ENCODE measurements at places on chromosomes 5 and 9.
A peak's percentile ranks its signal among the peaks of the same experiment; 100 is the strongest.

DNA sequence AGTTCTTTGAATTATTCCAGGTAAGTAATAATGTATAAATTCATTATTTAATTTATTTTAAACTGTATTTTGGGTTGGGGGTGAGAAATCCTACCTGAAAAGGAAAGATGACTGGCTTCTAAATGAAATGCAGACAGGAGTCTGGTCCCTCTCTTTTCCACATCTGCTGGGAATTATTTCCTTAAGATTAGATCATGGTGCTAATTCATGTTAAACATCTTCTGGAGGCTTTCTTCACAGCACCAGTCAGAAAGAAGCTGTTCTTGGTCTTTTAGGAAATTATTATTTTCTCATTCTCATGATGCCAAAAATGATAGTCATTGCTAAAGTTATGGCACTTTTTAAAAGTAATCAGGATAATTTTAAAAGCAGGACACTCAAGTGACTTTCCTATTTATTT is 254.2 kb downstream of the CWC27 start:
- DNase-seq = no peak

DNA sequence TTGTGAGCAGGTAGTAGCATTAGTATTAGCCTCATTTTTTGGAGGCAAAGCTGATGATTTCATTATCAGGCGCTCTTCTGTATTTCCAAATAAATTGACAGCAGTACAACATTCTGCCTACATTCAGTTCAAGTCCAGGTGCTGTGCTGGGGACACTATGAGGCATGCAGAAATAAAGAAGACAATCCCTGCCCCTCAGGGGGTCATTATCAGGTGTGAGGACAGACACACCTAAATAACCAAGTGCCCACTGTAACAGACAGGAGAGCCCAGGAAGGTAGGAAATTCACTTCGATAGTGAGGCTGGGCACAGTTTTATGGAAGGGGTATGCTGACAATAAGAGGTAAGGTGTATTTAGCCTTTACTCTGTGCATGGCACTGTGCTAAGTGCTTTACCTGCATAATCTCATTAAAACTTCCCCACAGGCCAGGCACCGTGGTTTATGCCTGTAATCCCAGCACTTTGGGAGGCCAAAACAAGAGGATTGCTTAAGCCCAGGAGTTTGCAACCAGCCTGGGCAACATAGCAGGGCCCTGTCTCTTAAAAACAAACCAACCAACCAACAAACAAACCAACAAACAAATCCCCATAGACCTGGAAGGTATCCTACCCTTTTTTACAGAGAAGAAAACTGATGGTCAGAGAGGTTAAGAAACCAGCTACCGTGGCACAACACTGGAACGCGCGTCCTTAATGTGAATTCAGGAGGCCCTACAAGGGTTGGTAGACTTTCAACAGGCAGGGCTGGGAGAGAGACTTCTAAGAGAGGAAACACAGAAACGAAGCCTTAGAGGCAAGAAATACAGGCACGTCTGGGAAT is 17.5 kb upstream of the GPX3 start:
- DNase-seq = no peak

- DNase-seq = no peak
These were observed 60.6 kb upstream of the FNIP1 start for GRCh38 chr5:131857388-131857787.

- DNase-seq = no peak
These were observed 599.5 kb upstream of the PTGER4 start for GRCh38 chr5:40080191-40080590.

DNA sequence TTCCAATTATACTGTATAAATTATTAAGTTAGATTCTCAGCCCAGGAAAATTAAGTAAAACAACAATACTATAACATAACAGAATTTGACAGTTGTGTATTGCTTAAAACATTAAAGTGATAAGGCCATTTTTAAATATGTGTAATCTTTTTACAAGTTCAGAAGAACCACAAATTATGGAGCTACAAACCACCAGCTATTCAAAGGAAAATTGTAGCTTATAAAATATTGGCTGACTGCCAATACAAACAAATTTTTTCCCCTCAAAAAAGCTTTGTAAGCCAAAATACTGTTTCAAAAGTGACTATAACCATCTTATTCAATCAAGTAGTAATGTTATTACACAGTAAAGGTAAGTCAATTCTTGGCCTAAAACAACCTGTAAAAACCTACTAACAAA is 21.9 kb downstream of the STRBP start:
- no peak for DNase-seq

GRCh38 chr5:180201051-180201987 is 7.7 kb downstream of the RASGEF1C start:
- peak; percentile 15 for DNase-seq

- DNase-seq = no peak
These were observed 84.2 kb downstream of the SGCD start for GRCh38 chr5:156411185-156411613.

- DNase-seq = no peak
These were observed 217.1 kb upstream of the MVB12B start for GRCh38 chr9:126109575-126109974.

DNA sequence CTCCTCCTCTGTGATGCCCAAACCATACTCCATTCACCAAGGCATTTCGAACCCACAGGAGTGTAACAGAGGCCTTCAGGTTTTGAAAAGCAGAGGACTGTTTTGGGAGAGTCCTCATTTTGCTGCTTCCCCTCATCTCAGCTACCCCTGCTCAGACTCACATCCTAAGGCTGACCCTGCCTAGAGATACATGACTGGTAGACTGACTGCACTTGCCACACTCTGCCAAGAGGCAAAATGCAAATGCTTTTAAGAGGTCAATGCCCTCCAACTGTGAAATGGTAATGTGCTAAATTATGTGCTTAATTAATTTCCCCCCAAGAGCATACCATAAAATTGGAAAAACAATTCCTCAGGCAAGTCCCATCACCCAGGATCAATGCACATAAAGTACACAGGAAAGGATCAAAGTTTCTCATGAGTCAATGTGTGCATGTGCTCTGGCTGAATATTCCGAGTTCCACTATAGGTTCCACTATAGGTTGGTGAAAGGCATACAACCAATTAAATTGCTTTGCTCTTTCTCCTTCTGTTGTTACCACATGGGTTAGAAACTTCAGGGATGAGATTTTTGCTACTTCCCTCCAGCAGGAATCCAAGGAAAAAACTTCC is 87.0 kb downstream of the RGS7BP start:
- no peak for DNase-seq

DNA sequence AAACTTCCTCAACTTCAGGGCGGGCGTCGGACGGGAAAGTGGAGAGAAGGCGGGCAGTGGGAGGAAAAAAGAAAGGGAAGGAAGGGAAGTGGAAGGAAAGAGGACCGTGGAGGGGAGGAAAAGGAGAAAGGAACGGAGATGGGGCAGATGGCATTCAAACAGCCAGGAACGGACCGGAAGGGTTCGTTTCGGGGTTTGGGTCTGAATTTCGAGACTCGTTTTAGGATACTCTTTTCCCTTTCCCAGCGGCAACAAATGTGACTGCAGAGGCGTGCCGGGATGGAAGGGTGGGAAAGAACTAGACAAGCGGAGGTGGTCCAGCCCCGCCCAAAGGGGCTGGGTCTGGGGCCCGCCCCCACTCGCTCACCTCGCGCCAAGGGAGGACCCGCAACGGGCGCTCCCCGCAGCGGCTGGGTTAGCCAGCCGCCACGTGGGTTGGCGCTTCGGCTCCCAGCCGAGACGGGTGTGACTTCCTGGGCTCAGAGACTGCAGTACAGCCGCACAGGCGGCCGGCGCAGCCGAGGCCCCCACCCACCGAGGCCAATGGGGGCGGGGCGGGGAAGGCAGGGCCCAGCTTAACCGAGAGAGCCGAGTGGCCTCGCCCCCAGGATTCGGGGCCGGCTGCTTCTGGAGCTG is 2.7 kb downstream of the VCAN start:
- DNase-seq = peak; percentile 37

DNA sequence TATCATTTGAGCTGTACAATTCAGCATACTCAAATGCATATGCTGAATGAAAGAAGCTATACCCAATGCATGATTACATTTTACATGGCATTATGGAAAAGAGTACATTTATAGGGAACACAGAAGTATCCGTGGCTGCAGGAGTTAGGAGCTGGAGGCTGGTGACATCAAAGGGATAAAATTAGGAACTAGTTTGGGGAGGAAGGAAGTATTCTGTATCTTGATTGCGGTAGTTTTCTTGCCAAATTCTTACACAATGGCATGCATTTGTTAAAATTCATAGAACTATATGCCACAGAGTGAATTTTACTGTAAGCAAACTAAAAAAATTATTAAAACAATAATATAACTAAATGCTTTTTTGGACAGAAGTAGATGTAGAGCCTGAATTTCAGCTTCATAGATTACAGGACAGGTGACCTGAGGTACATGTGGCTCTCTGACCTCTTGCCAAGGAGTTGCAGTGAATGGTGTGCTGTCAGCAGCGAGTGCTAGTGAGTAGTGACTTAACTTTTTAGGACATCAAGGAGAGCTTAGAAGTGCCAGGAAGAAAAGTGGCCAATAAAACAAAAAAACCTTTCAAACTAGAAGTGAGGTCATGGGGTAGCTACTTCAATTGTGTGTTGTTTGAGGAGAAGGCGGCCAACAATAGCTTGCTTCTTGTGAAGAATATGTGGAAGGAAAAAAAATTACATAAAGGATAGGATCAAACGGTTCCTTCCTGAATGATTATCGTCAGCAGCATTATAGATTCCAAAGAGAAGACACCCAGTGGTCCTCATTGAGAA is 514.9 kb upstream of the CLINT1 start:
- DNase-seq = no peak

- DNase-seq = peak; percentile 95
These were observed 137.1 kb downstream of the FGF1 start for GRCh38 chr5:142548739-142549275.

DNA sequence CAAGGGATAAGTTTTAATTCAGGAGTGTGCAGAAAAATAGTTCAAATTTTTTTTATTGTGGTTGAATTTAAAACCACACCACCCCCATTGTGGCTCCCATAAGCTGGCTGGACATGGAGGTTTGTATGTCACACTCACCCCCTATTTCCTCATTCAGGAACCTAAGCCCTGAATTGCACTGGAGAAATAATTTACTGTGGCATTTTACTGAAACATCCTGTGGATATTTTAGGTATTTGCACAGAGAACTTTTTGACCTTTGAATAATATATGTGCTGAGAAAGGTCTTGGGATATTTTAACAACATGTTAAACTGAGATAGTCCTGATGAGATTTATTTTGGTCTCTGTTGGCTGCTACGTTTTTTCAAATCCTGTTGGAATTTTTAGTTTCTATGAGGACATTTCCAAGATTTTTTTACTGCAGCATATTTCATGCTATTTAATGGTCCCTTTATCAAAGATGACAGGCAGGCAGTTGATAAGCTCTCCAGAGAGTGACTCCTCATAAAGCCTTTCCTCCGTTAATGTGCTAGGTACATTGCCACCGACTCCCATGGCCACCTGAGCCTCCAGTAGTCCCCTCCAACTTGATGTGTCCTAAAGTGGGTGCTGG is 51.2 kb upstream of the PALM2AKAP2 start:
- DNase-seq = no peak

DNA sequence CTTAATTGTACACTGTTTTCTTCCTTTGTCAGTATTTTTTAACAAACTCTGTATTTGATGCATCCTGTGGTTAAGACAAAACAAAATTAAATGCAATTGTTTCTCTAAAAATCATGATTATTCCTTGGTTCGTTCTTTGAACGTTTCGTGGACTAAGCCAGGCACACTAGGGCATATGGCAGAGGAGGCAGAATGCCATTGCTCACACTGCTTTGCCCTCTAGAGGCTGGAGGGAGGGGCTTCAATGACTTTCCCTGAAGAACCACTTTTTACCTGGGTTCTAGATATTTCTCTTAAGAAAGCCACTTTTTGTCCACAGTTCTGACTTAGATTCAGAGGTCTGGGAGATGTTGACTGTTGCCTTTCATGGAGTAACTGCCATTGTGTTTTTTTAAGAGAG is 236.2 kb upstream of the ADAMTSL1 start:
- no peak for DNase-seq

GRCh38 chr5:34913072-34913471 is 2.2 kb downstream of the RAD1 start:
- no peak for DNase-seq

DNA sequence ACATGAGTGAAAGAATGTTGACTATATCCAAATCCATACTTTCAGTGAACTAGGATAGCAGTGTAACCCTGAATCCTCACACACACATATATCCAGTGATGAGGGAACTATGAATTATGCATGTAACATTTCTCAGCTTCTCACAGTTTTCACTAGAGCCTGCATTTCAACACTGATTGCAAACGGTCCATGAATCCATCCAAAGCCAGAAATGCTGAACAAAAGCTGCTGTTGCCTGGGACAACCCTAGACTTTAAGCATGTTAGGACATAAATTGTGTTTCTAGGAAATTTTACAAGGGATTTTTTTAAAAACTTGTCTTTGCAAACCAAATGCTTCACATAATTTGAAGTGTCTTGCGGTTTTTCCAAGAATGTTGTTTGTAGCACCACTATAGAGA is 2010.0 kb upstream of the WWC1 start:
- no peak for DNase-seq

DNA sequence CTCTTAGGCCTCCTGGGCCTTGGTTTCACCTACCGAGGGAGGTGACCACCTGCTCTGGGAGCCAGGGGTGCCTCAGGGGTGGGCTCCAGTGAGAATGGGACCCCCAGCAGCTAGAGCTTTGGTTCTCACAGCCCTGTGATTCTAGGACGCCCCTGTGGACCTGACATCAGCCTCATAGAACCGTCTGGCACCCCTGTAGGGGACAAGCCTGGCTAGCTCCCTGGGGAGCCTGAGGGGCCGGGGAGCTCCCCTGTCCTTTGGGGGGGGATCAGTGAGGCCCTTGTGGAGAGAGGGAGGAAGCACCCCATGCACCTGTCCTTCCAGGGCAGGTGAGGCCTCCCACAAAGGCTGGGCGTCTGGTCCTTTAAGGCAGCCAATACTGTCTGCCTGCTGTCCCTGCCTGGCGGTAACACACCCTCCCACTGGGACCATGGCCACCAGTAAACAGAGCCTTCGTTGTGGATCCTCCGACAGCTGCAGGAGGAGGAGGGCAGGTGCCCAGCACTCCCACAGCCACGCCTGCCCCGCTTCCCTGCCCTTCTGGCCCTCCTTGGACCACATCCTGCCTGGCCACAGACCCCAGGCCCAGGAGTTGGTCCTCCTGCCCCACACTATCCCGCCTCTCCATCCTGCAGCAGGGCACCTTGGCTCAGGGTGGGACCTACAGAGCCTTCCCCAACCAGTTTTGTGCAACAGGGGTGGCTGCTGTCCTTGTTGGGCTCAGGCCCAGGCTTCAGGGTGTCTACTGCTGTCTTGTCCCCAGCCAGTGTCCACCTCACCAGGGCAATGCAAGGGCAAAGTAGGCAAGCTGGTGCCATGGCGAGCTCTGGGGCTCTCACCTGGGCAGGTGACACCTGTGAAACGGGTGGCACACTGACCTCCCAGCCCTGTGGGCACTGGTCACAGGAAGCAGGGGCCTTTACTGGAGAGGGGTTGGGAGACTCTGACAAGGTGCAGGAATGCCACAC is 3.0 kb upstream of the TUBB4B start:
- peak; percentile 76 for DNase-seq

DNA sequence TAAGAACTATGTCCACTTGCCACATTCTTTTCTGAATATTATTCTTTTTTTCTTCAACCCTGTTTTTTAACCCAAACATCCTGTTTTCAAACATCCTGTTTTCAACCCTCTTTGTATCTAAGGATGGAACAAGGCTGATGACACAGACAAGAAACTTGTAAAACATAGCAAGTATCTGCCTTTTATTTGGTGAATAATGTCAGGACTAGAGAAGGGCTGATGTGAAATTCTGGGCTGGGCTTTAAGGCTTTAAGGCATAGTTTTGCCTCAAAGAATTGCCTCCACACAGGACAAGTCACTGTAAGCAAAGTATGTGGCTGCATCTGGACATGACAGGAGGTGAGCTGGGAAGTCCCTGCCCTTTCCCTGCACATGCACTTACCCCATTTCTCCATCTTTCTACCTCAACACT is 42.5 kb upstream of the RIC1 start:
- no peak for DNase-seq

- DNase-seq = peak; percentile 80
These were observed 5.1 kb upstream of the CDC42SE2 start for GRCh38 chr5:131258733-131259132.

Measured in SW480 (cell line).